ENCODE measurements at places on chromosomes 16 and 17.
A peak's percentile ranks its signal among the peaks of the same experiment; 100 is the strongest.

- no peak for DNase-seq
Observed at GRCh38 chr17:66965801-66966262, 1.3 kb downstream of the CACNG4 start.

GRCh38 chr17:57292091-57292490 is 35.8 kb downstream of the MSI2 start:
- DNase-seq, result no peak

GRCh38 chr17:48555258-48556228 is 10.6 kb upstream of the HOXB2 start:
- DNase-seq, result no peak

GRCh38 chr17:5838661-5839300 is 231.4 kb upstream of the WSCD1 start:
- DNase-seq, result no peak

DNA sequence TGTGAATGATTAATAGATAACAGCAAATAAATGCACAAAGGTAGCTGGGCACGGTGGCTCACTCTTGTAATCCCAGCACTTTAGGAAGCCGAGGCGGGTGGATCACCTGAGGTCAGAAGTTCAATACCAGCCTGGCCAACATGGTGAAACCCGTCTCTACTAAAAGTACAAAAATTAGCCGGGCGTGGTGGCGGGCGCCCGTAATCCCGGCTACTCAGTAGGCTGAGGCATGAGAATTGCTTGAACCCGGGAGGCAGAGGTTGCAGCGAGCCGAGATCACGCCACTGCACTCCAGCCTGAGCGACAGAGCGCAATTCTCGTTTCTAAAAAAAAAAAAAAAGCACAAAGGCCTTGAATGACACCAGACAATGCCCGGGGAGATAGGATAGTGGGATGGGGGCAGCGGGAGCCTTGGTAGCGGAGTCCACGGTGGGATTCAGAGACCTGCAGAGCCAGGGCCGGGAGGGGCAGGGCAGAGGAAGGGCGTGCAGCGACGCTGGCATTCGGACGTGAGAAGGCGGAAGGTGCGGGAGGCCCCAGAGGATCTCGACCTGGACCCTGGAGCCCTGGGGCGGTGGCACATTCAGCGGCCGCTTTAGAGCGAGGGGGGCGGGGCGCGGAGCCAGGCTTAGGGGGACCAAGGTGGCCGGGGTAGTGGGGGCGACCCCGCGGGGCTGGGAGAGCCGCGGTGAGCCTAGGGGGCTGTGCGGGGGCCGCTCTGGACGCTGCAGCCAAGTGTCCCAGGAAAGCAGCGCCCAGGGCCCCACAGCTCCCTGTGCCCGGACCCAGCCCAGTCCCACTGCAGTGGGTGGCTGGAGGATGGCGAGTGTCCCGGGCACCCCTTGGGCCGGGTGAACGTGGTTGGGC is 999 bp upstream of the FLYWCH2 start:
- no peak for DNase-seq

DNA sequence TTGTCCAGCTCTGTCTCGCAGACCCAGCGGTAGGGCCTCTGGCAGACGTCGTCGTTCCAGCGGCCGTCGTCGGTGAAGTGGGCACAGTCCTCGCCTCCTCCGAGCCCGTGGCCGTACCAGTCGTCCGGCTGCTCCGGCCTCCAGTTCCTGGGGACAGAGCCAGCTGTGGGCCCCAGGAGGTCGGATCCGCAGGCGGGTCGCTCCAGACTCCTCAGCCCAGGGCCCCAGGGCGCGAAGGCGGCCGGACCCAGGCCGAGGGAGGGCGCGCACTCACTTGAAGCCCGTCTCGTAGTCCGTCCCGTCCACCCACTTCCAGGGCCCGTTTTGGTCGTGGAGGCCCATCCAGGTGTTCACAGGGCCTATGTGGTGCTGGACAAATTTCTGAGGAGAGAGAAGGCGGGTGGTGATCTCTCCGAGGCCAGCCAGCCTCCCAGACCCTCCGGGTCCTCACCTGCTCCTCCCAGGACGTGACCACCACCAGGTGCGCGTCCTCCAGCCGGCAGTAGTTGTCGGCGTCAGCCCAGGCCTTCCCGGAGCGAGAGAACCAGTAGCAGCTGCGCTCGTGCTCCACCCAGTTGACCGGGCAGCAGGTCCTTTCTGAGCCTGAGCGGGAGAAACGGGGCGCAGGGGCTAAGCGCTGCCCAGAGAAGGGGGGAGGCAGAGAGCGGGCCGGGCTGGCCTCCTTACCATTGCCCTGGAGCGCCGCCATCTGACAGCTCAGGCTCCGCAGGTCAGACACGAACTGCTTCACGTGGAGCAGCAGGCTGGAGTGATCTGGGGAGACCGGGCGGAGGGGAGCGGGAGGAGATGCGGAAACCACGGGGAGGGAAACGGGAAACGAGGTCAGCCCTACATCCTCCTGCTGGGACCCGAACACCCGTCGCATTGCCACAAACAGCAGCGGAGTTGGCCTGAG is 5.2 kb downstream of the ASGR1 start:
- DNase-seq, result no peak

DNA sequence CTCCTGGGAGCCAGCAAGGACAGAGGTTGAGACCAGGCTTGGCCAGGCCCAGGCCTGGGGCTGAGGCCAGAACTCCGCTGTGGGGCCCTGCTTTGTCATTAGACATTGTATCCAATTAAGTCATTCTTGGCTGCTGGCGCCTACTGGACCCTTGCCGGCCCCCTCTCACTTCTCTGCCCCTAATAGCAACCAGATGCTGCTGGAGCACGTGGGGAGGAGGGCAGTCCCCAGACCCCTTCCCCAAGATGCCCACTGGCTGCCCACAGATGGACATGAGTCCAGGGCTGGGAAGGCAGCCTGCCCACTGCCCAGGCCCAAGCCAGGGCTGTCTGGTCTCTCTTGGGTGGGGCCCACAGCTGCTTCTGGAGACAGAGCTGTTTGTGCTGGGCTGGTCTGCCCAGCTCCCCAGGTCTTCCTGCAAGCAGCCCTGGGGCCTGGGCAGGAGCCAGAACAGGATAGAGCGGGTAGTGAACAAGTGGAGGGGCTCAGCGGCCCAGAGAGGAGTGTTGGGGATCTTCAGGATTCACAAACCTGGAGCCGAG is 7.8 kb downstream of the PLXDC1 start:
- no peak for DNase-seq

GRCh38 chr16:57959121-57959520 is 11.8 kb downstream of the CNGB1 start:
- no peak for DNase-seq

DNA sequence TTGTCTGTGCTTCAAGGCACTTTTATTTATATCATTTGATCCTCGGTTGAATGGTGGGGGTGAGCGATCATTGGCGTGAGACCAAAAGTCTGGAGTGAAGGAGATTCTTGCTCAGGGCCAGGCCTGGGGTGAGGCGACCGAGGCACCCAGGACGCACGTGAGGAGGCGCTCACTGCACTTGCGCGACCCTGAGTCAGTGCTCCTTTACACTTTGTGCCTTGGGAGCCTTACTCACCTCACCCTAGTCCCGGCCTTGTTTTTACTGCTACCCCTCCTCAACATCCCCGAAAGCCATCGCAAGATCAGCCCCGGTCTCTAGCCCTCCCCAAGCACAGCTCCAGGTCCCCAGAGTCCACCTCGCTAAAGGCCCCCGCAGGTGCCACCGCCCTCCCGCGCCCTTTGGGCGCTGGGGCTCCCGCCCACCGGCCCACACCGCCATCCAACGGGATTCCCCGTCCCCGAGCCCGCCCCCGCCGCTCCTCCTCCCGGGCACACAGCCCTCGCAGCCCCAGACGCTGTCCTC is 496 bp downstream of the EZH1 start:
- DNase-seq, result peak; percentile 77

DNA sequence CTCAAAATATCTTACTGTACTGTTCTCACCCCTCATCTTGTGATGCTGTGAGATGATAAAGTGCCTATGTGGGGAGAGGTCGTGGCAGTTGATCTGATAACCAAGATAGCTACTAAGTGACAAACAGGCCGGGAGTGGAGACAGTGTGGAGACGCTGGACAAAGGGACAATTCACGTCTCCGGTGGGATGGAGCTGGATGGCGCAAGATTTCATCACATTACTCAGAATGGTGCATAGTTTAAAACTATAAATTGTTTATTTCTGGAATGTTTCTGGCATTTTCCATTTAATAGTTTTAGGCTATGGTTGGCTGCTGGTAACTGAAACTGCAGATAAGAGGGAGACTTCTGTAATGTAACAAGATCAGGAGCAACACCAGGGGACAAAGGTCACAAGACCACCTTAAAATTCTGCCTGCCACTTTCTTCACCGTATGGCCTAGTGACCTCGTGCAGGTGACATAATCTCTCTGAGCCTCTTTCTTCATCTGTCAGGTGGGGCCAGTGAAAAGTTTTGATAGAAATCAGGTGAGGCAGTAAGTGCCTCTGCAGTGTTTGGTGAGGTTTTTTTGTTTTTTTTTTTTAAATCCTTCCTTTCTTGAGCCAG is 54.4 kb upstream of the LGALS9 start:
- no peak for DNase-seq

DNA sequence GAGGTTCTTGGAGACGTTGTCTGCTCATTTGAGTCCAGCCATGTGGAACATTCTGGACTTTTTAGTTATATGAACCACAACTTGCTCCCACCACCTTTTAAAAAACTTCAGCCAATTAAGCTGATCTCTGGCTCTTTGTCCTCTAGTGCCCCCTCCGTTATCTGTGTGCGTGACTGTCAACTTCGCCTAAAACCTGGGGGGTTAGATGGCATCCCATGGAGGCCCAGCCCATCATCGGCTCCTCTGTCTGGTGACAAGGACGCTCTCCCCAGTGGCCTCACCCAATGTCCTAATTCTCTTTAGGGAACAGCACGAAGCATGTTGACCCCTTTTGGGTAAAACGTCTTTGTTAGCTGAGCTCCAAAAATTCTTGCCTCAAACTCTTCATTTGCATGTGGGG is 341.0 kb upstream of the TNRC6C start:
- no peak for DNase-seq

GRCh38 chr17:18191967-18192366 is 8.3 kb downstream of the ALKBH5 start:
- no peak for DNase-seq

DNA sequence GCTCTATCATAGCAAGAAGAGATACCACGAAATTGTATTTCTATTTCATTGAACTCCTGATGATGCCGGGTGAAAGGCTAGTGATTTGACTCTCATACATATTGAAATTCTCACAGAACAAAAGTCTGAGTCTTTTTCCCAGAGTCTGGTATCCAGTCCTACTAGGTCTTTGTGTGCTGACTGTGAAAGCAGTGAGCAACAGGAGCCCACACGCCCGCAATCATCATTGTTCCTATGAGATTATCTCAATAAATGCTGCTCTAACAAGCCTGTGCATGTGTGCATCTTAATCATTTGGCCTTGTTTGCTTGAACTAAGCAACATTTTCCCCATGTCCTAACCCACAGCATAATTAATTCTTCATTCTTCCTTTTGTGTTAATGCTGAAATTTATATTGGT is 1466.0 kb downstream of the CDH11 start:
- no peak for DNase-seq

DNA sequence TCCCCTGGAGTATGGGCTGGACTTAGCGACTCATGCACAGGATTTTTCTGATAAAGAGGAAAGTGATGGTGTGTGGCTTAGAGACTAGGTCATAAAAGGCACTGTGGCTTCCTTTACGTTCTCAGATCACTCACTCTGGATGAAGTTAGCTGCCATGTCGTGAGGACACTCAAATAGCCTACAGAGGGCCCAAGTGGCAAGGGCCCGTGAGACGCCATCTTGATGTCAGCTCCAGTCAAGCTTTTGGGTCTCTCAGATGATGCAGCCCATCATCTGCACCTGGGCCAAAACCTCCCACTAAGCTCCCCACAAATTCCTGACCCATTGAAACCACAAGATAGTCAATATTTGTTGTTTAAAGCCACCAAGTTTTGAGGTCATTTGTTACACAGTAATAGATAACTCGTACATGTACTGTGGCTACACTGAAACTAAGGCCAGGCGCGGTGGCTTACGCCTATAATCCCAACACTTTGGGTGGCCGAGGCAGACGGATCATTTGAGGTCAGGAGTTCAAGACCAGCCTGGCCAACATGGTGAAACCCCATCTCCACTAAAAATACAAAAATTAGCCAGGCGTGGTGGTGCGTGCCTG is 14.7 kb downstream of the ST6GALNAC2 start:
- DNase-seq, result no peak

DNA sequence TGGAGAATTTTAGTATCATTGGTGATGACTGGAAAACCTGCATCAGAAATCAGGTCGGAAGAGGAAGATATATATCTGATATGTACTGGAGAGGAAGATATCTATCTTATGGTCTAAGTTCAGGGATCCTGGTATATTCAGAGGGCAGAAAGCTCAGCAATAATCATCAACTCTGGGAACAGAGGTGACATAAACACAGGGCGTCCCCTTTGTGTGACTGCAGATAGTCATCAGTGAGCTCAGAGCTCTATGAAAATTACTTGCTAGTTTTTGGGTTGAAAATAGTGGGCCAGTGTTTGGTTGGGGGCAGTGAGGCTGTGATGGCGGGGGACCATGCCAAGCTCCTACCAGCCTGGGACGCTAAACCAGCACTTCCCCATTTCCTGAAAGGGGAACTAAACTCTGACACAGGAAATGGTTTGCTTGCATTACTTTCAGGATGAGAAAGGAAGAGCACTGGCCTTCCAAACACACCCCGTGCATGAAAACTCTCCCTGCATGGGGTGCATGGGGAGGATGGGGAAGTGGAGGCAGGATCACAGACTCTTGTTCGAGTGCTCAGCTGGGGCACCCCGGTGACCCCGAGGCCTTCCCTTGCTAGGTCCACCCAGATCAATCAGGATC is 15.8 kb downstream of the NOD2 start:
- no peak for DNase-seq

GRCh38 chr16:64969221-64969620 is 152.6 kb downstream of the CDH11 start:
- no peak for DNase-seq
